Uterine smooth muscle cell (primary cell): ENCODE measurements at places on chromosomes 7 and 10. TPM values are rescaled to one million over a fixed set of nuclear protein-coding genes. Genes with fewer than 3 reads are reported as not detected.

The ERVW-1 gene
- total RNA-seq, result not detected in 2 replicates

The IGF2BP3 gene
- 3.1 and 3.5 TPM in 2 replicates for total RNA-seq

The GLUD1 gene
- total RNA-seq, result 280 and 331 TPM in 2 replicates

The HKDC1 gene
- total RNA-seq, result 1.3 and 10.6 TPM in 2 replicates

The CPEB3 gene
- 0.55 and 1.6 TPM in 2 replicates for total RNA-seq

The CALHM1 gene
- not detected in 2 replicates for total RNA-seq

The C7orf57 gene
- total RNA-seq, result 0.11 TPM in 1 of 2 replicates, not detected in the other

The CPA1 gene
- not detected in 2 replicates for total RNA-seq

The CLCN1 gene
- not detected in 2 replicates for total RNA-seq

The WNT2 gene
- total RNA-seq, result 0.66 and 3.6 TPM in 2 replicates

The LIPJ gene
- total RNA-seq, result not detected in 2 replicates

The KCNK18 gene
- total RNA-seq, result not detected in 2 replicates

The NRF1 gene
- 12.0 and 17.6 TPM in 2 replicates for total RNA-seq

The ASZ1 gene
- total RNA-seq, result not detected in 2 replicates

The CTAGE4 gene
- total RNA-seq, result 1.7 TPM in 1 of 2 replicates, not detected in the other

The KLHDC10 gene
- total RNA-seq, result 26.0 and 26.2 TPM in 2 replicates

The COA1 gene
- total RNA-seq, result 50.2 and 73.8 TPM in 2 replicates

The IL2RA gene
- total RNA-seq, result not detected in 2 replicates

The EBF3 gene
- total RNA-seq, result 0.12 and 1.3 TPM in 2 replicates

The SPDYE8 gene
- not detected in 2 replicates for total RNA-seq

The SUN3 gene
- total RNA-seq, result not detected in 2 replicates

The ZWINT gene
- 25.2 and 85.9 TPM in 2 replicates for total RNA-seq

The WNT8B gene
- total RNA-seq, result not detected in 2 replicates
